ENCODE measurements at places on chromosomes 12 and 14. TPM values are rescaled to one million over a fixed set of nuclear protein-coding genes. Genes with fewer than 3 reads are reported as not detected.

GRCh38 chr12:128684352-128684751 is 139.4 kb downstream of the SLC15A4 start:
- DNase-seq = no peak

DNA sequence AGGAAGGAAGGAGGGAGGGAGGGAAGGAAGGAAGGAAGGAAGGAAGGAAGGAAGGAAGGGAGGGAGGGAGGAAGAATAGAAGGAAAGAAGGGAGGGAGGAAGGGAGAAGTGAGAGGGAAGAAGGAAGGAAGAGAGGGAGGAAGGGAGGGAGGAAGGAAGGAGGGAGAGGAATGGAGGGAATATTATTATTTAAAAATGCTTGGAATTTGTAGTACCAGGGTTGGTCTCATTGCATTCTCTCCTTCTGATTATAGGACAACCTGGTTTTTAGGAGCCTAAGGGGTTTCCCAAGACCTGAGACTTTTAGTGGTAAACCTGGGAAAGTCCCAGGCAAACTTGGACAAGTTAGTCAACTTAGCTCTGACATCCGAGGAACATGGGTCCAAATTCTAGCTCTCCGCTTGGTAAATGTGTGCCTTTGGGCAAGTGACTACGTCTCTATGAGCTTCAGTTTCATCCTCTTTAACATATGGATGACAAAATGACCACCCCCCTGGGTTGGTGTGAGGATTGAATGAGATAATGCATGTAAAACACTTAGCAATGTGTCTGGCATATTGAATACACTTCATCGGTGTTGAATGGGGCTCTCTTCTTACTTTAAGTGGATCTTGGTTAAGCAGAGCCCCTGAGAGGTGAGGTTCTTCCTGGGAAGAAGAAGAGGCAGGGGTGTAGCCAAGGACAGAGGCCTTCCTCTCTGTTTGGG is 690.7 kb upstream of the TBX3 start:
- DNase-seq = no peak

- DNase-seq = no peak
Measured at GRCh38 chr12:17204289-17205054, 598.5 kb upstream of the LMO3 start.

- DNase-seq = no peak
Measured at GRCh38 chr14:36818794-36819384, 157.2 kb downstream of the PAX9 start.

- no peak for DNase-seq
Measured at GRCh38 chr14:97942921-97943320, 1145.7 kb downstream of the VRK1 start.

DNA sequence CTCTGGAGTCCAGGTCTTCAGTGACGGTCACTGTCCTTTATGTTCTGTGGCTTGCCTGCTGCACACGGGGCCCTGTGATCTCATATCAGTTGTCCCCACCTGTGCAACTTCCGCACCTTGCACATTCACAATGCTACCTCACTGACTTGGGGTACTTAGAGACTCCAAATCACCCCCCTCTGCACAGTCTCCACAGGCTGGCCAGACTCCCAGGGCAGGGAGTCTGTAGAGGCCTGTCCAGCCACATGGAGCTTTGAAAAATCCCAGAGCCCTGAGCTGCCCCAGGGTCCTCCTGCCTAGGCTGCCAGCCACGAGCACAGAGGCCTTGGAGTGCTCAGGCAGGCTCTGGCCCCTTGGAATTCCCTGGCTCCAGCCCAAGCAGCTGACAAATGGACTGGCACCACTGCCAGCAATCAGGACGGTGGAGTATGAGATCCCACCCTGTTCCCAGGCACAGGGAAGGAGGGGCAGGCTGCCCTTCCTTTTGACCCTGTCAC is 26.4 kb downstream of the CMKLR1 start:
- no peak for DNase-seq

- no peak for DNase-seq
Measured at GRCh38 chr12:90246688-90247087, 538.0 kb upstream of the ATP2B1 start.

DNA sequence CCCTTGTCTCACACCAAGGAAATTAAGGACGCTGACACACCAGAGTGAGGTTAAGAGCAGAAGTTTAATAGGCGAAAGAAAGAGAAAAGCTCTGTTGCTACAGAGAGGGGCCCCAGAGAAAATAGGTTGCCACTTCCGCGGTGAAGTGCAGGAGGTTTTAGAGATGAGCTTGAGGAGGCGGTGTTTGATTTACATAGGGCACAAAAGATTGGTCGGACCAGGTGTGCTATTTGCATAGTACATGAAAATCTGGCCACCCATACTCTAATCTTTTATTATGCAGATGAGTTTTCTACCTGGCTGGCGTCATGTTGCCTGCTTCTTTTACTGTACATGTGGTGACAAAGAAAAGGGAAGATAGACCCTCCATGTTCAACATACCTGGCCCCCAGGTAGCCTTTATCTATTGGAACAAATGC is 23.3 kb upstream of the MYF6 start:
- no peak for DNase-seq

- DNase-seq = no peak
Measured at GRCh38 chr12:5593086-5593485, 161.2 kb downstream of the NTF3 start.

DNA sequence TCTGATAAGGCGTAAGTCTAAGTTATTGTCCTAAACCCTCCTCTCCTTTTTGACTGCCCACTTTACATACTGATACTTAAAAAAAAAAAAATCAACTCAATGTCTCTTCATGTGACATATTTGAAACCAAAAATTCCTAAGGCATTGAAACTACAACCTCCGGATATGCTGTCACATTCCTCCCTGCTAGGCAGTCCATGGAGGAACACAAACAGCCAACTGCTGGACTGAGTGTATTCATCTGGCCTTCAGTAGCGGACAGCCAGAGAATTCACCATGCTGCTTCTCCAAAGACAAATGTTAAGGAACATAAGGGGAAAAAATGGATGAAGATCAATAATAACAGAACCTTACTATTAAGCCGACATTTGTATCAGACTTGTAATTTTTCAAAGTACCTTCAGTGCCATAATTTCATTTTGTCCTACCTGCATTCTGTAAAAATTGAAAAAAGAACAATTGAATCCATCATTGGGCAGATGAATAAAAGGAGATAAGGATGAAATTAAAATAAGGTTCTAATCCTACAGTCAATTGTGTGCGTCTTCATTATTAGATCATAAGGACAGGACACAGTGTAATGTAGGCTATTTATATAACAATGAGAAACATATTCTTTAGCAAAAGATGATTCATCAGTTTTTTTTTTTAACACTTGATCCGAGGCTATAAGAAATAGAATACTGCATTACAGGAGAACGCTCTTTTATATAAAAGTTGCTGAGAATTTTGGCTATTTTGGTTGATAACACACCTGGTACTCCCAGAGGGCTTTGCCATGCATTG is 12.2 kb downstream of the RERG start:
- DNase-seq = no peak

DNA sequence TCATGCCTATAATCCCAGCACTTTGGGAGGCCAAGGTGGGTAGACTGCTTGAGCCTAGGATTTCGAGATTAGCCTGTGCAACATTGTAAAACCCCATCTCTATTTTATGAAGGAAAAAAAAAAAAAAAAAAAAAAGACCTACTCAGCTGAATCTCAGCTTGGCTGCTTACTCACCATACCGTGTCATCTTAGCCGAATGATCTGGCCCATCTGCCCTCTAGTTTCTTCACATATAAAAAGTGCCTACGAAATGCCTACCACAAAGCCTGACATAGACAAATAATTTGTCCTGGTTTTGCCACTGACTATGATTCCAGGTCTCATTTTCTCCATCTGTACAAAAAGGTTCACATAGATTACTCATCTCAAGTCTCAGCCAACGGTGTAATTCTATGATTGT is 10.1 kb downstream of the DIABLO start:
- DNase-seq = no peak

- no peak for DNase-seq
Measured at GRCh38 chr12:109173443-109174240, 57.3 kb downstream of the ACACB start.

- DNase-seq = no peak
Measured at GRCh38 chr14:89227496-89227836, 189.6 kb downstream of the FOXN3 start.

FGD4 gene
- 19.2 TPM for polyA plus RNA-seq

C12orf54 gene
- 0.60 TPM for polyA plus RNA-seq

TRPV4 gene
- polyA plus RNA-seq = 16.5 TPM

DCN gene
- 366 TPM for polyA plus RNA-seq

CABP1 gene
- 7.7 TPM for polyA plus RNA-seq

ITGB7 gene
- 1.8 TPM for polyA plus RNA-seq

WNT5B gene
- 5.5 TPM for polyA plus RNA-seq

SLCO1C1 gene
- 0.65 TPM for polyA plus RNA-seq

KLHL28 gene
- 17.5 TPM for polyA plus RNA-seq

NDRG2 gene
- polyA plus RNA-seq = 175 TPM

SIX6 gene
- polyA plus RNA-seq = not detected

FGF23 gene
- polyA plus RNA-seq = 0.05 TPM

MOK gene
- polyA plus RNA-seq = 37.2 TPM
